ENCODE measurements at places on chromosomes 11 and 22.

- no peak for DNase-seq
Measured at GRCh38 chr11:97620007-97620406, 1230.2 kb downstream of the JRKL start.

- DNase-seq = peak; percentile 40
Measured at GRCh38 chr22:41833369-41834004, 582 bp downstream of the SREBF2 start.

DNA sequence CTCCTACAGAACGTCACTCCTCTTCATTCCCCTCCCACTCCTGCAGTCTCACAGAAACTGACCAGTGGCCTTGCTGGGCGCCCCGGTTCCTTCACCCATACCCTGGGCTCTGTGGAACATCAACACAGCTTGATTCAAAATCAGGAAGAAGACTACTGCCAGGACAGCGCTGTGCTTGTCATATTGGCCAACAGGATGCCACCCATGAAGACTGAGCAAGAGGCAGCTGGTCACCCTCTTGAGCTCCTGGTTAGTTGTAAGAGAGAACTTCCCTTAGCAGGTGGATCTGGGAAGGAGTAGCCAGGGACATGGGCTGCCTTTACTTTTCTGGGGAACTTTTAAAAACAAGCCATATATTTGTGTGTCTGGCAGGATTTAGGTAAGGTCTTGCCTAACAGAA lies 110.4 kb upstream of the TIMP3 start:
- DNase-seq = no peak

GRCh38 chr22:47854251-47854650 lies 1091.8 kb downstream of the TBC1D22A start:
- no peak for DNase-seq

DNA sequence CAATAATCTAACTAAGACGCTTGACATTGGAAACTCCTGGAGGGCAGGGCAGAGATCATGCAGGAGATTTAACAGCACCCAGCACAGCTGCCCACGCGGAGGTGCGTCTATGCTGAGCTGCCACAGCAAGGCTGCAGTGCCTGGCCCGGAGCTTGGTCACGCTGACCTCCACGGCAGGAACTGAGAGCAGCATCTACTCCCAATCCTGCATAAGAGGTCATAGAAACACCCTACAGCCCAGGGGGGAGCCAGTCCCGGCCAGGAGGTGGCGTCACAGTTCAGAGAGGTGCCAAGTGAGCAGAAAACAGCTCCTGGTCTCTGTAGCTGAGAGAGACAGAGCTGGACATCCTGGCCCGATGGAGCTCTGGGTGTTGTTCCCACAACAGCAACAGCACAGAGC lies 121.1 kb upstream of the TMEM45B start:
- no peak for DNase-seq

GRCh38 chr11:75930534-75930933 lies 115.5 kb downstream of the UVRAG start:
- DNase-seq = no peak

- no peak for DNase-seq
Measured at GRCh38 chr22:50009251-50009650, 3.3 kb downstream of the IL17REL start.

DNA sequence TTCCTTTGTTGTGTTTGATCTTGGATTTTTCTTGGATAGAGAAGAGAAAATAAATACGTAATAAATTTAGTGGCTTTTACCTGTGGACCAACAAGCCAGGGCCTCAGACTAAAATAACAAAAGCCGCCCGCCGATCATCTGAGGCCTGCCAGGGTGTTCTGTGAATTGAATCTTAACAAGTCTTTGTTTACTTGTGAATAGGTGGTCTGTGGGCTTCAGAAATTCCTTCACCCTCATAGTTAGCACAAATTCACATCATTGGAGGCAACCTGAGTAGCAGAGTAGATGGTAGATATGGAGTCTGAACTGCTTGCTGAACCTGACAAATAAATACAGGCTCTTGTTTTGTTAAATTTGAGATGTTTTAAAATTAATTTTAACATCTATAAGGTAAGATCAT lies 176.3 kb upstream of the MTNR1B start:
- no peak for DNase-seq

GRCh38 chr22:43004362-43005035 lies 10.4 kb downstream of the PACSIN2 start:
- no peak for DNase-seq

DNA sequence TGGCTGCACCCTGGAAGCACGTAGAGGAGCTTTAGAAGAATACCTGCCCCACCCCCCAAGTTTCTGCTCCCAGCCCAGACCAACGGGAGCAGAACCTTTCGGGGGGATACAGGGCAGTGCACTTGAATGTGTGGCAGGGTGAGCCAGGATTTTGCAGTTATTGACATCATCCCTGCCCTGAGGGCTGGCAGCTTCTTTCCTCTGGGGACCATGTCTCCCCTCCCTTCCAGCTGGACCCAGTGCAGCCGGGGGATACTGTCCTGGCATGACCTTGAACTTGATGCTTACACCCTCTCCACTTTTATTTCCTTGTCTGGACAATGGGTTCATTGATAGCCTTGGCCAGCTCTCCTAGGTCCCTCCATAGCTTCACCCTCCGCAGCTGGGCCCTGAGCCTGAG lies 4.1 kb upstream of the CABP7 start:
- no peak for DNase-seq

DNA sequence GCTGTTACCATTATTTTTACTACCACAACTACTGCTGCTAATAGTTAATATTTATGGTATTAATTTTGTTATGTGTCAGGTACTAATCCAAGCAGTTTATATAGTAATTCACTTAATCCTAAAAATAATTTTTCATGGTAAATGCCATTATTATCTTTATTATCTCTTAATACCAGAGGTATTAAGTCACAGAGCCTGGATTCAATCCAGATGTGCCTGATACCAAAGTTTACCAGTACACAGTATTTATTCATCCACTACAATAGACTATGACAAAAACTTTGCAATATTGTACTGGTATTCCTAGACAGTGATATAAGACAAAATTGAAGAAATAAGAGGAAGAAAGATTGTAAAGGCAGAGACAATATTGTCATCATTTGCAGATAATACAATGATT lies 24.5 kb downstream of the MAP6 start:
- no peak for DNase-seq

DNA sequence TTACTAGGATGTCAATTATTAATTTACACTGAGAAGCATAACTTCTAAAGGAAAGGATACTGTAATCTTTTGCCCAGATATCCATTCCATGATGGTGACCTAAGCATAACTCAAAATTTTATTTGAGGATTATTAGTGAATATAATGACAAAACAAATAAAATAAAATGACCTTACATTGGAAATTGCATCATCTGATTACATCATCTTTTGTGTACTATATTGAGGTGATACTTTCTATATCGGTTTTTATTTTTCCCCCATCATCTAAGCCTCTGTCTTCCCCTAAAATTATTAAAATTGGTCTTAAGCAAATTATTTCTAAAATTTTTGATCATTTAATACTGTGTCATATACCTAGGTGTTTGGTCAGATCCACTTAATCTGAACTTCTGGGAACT lies 150.1 kb upstream of the CTSC start:
- DNase-seq = no peak

- DNase-seq = no peak
Measured at GRCh38 chr11:17793642-17794170, 59.1 kb downstream of the KCNC1 start.

- DNase-seq = no peak
Measured at GRCh38 chr22:35661464-35661863, 13.2 kb downstream of the APOL6 start.

GRCh38 chr11:62012451-62012831 lies 45.0 kb upstream of the FTH1 start:
- DNase-seq = no peak

GRCh38 chr11:60303661-60304060 lies 23.2 kb downstream of the MS4A4A start:
- DNase-seq = no peak

GRCh38 chr11:61996933-61997332 lies 29.5 kb upstream of the FTH1 start:
- DNase-seq = peak; percentile 85

- no peak for DNase-seq
Measured at GRCh38 chr11:130581646-130582045, 133.2 kb downstream of the ADAMTS15 start.

GRCh38 chr11:12777208-12777874 lies 103.1 kb downstream of the TEAD1 start:
- DNase-seq = no peak

- DNase-seq = no peak
Measured at GRCh38 chr11:111624608-111625007, 22.4 kb downstream of the SIK2 start.

DNA sequence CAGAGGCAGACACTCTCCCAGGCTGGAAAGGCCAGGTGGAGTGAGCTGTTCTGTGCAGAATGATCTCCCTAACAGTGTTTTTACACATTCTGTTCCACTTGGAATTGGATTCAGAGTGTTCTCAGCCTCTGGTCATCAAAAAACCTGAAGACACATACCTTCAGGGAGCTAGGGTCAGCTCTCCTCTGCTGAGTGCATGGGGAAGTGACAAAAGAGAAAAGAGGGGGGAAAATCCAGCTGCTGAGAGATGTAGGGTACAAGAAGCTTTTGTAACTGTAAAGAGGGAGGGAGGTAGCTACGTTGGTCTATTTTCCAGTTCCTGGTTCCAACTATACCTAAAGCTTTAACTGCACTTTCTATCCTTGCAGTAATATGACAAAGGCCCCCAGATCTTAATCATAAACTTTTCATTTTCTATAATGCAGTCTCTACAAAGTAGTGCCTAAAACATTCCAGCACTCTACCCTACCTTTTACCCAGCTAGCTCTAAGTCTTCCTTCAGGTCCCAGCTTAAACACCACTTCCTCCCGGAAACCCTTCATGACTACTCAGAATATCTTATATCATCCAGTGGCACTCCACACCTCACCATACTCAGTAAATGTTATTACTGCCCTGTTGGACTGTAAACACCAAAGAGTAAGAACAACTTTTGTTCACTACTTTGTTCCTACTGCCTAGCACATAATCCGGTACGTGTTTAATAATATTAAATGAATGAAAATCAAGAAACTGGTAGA lies 9.2 kb downstream of the MAPK1 start:
- no peak for DNase-seq

GRCh38 chr11:80596291-80596810 lies 1155.5 kb upstream of the TENM4 start:
- no peak for DNase-seq

- no peak for DNase-seq
Measured at GRCh38 chr22:41132550-41132949, 40.2 kb downstream of the EP300 start.

DNA sequence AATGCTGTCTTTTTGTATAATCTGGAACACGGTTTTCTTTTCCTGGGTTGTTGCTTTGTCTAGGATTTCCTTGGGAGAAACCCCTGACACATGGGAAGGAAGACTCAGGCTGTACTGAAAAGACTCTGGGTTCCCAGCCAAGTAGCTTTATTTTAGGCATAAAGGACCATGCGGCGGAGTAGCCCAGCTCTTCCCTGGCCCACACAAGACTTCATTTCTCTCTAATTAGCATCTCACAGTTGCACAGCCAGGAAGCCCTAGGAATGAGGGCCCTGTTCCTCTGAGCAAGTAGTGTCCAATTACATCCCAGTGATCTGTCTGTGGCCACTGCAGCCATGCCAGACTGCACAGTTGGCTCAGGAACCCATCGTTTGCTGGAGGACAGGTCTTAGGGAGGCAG lies 319.5 kb downstream of the TENM4 start:
- DNase-seq = peak; percentile 51

DNA sequence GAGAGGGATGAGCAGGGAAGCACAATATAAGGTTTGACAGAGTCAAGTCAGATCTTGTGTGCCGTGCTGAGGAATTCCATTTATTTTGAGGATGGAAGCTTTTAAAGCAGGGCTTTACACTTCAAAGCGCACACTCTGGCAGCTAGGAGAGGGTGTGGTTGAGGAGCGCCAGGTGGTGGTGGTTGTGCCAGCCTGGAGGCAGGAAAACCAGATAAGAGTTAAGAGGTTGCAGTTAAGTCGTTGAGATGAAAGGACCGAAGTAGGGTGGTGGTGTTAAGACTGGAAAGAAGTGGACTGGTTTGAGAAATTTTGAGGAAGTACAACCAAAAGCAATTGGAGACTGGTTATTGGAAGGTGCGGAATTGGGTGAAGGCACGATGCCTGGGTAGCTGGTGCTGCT lies 231.6 kb upstream of the TBCEL start:
- no peak for DNase-seq

DNA sequence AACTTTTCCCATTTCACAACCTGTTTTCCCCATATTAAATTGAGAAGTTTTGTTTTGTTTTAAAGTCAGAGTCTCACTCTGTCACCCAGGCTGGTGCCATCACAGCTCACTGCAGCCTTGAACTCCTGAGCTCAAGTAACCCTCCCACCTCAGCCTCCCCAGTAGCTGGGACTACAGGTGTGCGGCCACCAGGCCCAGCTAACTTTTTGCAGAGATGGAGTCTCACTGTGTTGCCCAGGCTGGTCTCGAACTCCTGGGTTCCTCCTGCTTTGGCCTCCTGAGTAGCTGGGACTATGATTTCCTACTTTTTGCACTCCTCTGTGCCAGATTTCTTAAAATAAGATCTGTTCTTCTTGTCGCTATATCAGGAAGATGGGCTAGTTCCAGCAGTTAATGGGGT lies 44.9 kb downstream of the GNB1L start:
- DNase-seq = no peak

DNA sequence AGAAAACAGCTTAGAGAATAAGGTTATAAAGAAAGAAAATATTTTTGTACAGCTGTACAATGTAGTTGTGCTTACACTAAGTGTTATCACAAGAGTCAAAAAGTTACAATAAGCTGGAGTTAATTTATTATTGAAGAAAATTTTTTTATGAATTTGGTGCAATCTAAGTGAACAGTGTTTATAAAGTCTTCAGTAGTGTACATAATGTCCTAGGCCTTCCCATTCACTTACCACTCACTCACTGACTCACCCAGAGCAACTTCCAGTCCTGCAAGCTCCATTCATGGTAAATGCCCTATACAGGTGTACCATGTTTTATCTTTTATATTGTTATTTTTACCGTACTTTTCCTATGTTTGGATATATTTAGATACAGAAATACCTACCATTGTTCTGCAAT lies 34.7 kb downstream of the GDPD4 start:
- no peak for DNase-seq

Measured in midbrain (tissue), 1 donor.